Retinal pigment epithelial cell (primary cell): ENCODE measurements at places on chromosomes 12 and 14.

- no peak for DNase-seq
These were observed 127.8 kb downstream of the HELB start for GRCh38 chr12:66430106-66430505.

- no peak for DNase-seq
These were observed 466 bp downstream of the SAV1 start for GRCh38 chr14:50667684-50667995.

- DNase-seq: no peak
These were observed 404 bp upstream of the CCDC91 start for GRCh38 chr12:28189784-28190320.

DNA sequence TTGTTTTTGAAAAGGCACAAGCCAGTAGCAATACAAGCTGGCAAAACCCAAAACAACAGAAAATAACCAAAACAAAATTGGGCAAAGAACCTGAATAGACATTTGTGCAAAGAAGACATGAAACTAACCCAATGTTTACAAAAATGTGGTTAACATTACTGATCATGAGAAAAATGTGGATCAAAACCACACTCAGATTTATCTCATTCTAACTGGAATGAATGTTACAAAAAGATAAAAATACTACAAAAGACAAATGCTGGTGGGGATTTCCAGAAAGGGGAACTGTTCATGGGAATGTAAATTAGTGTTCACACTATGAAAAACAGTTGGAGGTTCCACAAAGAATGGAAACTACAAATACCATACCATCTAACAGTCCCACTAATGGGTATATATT is 26.6 kb downstream of the ASCL4 start:
- DNase-seq: no peak

DNA sequence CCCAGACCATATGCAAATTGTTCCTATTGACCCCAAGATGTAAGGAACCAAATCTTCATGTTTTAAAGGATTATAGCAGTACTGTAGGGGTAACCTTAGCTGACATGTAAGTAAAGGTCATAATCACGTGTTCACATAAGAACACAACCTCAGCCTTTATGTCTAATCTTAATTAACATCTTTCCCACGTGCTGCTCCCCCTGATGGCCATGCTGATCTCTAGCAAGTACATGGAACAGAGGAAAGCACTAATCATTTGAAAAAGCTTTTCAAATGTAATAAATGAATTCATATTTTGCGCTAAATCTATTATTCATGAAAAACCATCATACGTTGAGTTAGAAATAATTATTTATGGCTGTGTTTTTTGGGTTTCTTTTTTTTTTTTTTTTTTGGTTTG is 30.5 kb upstream of the ITPR2 start:
- DNase-seq: no peak

GRCh38 chr14:103725001-103725682 is 9.5 kb downstream of the ZFYVE21 start:
- no peak for DNase-seq

DNA sequence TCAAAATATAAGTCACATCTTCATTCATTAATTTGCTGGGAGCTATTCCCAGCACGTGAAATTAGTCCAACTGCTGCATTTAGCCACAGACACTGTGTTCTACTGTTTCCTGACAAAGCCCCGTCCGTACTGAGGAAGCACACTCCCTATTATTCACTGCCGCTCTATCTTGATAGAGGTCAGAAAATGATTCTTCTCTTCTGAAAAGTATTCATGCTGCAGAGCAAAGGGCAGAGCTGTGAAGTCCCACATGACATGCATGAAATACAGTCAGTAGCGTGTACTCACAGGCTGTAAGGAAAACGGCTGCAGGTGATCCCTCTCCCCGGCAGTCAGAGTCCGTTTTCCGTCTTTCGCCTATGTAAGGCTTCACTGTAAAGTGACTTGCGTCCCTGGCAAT is 302.5 kb upstream of the FKBP4 start:
- DNase-seq: no peak

DNA sequence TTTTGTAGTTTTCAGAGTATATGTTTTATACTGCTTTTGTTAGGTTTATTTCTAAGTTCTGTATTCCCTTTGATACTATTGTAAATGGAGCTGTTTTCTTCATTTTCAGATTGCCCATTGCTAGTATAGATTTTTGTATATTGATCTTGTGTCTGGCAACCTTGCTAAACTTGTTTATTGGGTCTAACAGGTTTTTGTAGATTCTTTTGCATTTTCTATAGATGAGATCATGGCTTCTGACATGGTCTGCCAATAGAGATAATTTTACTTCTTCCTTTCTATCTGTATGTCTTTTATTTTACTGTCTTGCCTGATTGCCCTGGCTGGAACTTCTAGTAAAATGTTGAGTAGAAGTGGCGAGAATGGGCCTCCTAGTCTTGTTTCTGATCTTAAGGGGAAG is 40.3 kb downstream of the ANKRD9 start:
- DNase-seq: no peak

DNA sequence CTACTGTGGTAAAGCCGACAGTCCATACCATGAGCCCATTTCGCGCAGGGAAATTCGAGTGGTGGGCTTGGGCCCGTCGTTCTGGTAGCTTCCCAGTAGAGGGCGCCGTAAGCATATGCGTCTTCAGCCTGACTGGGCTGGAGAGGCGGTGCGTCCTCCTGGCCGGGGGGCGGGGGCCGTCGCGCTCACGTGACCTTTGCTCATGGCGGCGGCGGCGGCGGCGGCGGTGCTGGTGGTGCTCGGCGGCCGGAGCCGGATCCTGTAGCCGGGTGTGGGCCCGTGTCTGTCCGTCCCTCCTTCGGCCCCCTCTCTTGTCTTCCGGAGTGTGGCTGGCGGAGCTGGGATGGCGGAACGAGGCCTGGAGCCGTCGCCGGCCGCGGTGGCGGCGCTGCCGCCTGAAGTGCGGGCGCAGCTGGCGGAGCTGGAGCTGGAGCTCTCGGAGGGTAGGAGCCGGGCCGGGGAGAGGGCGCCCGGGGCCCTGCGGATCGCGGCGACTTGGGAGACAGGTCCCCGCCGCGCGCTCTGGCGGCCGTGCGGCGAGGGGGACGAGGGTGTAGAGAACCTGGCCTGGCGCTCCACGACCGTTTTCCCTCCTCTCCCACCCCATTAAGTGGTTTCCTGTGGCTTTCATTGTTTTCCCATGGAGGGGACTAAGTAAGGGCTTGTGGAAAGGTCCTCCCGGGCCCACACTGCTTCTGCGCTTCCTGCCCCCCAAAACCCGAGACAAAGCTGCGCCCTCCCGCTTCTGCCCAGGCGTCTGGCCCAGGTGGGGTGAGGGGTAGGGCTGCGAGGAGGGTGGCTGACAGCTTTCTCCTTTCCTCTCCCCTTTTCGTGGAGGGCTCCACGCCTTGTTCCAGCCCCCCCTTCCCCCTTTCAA is at the start of gene DIP2B:
DIP2B (plus strand) TSS at position 188 of the 877 bp plus-strand sequence; CDS start at position 344, 156 bp downstream.
- peak; percentile 58 for DNase-seq

DNA sequence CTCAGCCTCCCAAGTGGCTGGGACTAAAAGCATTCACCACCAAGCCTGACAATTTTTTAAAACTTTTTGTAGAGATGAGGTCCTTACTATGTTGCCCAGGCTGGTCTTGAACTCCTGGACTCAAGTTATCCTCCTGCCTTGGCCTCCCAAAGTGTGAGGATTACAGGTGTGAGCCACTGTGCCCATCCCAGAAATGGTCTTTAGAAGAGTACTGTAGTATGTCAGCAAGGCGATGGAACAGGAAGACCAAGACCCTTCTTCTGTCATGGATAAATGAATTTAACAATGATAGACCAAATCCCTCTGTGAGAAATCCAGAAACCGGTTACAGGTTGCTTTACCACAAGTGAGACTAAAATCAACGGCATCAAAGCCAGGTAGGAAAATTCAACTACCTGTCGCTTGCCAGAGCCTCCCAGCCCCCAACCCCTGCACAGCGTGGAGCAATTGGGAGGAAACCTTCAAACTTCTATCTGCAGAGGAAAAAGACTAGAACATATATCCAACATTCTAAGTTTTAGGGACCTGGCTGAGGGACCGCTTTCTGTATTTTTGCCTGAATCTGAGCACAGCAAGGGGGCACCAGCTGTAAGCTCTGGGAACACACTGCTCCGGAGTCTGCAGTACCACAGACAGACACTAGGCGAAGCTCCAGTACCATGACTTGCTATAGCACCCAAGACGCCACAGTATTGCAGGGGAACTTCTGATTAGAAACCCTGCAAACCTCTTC is 51.3 kb downstream of the CPSF6 start:
- DNase-seq: peak; percentile 43

- DNase-seq: no peak
These were observed 56.1 kb downstream of the EPS8 start for GRCh38 chr12:15733136-15733535.

GRCh38 chr12:41286426-41286825 is 98.3 kb downstream of the PDZRN4 start:
- DNase-seq: no peak

DNA sequence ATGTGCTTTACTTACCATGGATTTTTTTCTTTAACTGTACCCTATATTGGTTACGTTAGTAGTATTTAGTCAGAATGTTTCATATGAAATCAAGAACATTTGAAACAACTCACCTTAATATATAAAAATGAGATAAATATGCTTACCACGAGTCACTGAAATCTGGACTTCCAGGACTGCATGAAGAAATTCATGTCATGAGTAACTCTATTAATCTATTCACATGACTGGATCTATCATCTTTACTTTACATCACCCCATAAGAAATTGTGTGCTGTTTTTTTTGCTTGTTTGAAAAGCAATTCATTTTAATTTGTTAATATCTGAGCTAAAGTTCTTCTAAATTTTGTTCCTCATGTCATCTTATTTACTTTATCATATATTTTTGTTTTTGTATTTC is 5.2 kb downstream of the EPYC start:
- no peak for DNase-seq

GRCh38 chr14:35223927-35224326 is 68.3 kb upstream of the PSMA6 start:
- DNase-seq: no peak

DNA sequence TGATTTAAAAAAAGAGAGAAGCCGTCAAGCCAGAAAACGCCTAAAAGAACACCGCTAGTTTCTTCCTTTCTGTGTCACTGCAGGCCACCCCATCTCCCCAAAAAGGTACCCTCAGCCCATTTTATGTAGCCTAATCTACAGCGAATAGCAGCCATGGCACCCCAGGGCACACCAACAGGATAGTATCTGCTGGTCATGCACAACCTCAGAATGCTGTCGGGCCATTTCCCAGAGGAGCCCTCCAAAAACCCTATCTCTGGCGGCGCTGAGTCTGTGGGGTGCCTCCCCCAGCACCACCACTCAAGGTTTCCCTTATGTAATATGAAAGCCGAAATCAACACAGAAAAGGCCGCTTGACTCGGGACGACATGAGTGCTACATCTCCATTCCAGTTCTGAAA is 98.9 kb downstream of the BCL11B start:
- no peak for DNase-seq

- DNase-seq: no peak
These were observed 63.4 kb downstream of the BEGAIN start for GRCh38 chr14:100523843-100524169.

DNA sequence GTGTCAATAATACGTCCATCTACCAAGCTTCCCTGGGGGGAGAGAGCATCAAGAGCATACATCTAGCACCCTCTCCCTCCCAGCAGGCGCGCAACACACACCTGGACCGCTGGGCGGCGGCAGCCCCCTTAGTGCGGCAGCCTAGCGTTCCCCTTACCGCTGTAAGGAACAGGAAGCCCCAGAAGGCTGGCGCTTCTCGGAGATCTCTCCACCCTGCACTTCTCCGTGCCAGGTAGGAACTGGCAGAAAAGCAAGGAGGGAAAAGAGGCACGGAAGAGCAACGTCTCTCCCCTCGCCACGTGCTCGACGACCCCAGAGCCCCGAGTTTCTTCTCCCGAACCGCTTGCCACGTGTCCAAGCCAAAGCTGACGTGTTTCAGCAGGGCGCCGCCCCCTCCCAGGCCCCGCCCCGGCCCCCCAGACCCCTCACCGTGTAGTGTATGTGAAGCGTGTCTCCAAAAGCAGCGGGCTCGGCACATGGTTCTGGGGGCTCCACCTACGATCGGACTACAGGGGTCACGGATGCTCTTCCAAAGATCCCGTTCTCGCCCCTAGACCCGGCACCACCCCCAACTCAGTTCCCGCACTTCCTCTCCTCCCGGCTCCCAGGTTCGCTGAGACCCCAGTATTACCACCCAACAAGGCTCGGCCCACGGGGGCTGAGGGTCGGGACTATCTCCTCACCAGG is 532 bp downstream of the FKBP11 start:
- peak; percentile 25 for DNase-seq

DNA sequence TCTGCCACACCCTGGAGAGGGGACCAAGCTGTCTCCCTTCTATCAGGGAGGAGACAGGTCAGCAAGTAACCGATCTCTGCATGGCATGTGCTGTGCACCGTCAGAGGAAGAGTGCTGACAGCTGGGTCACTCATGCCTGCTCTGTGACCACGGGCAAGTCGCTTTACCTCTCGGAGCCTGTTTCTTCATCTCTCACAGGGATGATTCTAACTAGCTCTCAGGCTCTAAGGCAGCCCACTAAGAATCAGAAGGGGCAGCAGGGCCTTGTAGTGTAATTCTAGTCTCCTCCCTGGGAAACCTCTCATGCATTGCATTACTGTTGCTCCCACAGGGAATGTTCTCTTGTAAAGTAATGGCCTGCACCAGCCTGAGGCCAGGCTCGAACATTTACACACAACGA is 11.9 kb downstream of the CD9 start:
- no peak for DNase-seq

- no peak for DNase-seq
These were observed 33.9 kb upstream of the LIMA1 start for GRCh38 chr12:50317203-50317602.

DNA sequence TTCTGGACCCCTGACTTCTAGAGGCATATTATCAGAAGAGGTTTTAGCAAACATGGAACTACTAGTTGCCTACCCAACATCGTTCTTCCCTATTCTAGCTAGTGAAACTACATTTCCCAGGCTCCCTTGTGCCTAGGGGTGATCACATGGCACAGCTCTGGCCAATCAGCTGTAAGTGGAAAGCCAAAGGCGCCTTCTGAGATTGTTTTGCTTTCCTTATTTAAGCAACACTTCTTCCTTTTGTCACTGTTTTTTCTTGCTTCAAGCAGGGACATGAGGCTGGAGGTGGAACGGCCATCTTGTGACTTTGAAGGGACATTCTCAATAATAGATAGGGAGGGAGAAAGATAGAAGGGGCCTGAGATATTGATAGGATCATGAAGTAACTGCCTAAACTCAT is 136.7 kb downstream of the ZNF664 start:
- DNase-seq: no peak

DNA sequence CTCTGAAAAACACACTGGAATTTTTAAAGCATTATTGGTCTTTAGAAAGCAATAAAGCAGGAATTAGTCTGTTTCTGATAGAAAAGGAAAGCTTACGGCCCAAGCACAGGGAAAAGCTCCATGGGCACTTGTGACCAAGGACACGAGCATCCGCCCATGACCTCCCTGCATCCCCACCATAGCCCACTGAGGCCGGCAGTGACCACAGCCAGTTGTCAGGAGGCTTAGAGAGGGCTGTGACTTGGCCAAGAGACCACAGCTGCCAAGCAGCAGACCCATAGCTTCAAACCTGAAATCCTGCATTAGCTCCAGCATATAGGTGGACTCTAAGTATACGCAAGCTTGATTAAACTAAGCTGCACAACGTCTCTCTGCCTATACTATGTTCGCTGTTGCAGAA is 8.9 kb downstream of the SETD3 start:
- DNase-seq: no peak

GRCh38 chr12:27624586-27624985 is 71.7 kb upstream of the REP15 start:
- no peak for DNase-seq

- no peak for DNase-seq
These were observed 15.3 kb upstream of the BCL7A start for GRCh38 chr12:122006186-122006926.
